ENCODE measurements at places on chromosomes 4 and X.
A peak's percentile ranks its signal among the peaks of the same experiment; 100 is the strongest.

DNA sequence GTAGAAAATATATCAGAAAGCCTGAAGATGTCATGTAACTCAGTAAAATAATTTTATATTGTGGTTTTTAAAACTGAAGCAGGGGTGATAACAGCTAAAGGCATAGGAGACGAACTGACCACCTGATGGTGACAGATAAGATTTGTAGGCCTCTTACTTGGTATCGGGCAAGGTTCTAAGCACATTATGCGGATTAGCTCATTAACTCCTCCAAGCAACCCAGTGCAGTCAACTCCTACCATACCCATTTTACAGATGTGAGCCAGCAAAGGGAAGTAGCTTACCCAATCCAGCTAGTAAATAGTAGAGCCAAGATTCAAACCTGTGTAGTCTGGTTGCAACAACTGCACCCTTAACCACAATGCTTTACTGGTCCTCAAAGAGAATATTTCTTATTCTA is 62.1 kb downstream of the CC2D2A start:
- DNase-seq, result peak; percentile 15

DNA sequence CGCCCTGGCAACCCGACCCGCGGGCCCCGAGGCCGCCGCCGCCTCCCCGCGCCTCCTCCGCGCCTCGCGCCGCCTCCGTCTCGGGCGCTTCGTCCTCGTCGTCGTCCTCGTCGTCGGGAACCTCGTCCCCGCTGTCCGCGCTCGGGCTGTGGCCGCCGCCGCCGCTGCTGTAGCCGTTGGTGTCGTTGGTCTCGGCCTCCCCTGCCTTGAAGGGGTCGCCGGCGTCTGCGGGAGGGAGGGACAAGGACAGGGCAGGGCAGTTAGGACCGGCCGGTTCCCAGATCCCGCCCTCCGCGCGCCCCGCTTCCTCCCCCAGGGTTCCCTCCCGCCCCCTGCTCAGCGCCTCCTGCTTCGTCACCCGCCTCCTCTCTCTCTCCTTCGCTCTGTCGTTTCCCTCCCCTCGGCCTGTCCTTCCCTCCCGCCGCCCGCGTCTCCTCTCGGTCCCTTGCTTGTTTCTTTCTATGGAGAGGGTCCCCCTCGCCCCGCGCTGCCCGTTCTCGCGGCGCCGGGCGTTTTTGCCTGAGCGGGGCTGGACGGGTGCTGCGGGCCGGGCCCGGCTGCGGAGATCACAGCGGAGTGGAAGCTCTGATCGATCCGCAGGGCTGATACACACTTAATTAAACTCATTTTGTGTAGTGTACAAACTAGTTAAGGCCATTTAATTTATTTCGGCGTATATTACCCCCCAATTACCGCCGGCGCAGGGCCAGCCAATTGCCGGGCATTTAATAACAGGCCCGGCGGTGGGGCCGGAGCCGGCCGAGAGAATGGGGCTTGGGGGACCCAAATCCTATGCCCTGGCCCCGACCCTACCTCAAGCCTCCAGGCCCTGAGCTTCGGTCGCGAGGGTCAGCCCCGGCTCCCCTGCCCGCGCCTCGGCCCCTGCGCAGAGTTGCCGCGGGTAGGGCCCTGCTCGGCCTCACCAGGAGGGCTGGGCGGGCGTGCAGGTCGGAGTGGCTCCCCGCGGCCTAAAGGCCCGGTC is 2.4 kb downstream of the NKX1-1 start:
- DNase-seq, result peak; percentile 27

DNA sequence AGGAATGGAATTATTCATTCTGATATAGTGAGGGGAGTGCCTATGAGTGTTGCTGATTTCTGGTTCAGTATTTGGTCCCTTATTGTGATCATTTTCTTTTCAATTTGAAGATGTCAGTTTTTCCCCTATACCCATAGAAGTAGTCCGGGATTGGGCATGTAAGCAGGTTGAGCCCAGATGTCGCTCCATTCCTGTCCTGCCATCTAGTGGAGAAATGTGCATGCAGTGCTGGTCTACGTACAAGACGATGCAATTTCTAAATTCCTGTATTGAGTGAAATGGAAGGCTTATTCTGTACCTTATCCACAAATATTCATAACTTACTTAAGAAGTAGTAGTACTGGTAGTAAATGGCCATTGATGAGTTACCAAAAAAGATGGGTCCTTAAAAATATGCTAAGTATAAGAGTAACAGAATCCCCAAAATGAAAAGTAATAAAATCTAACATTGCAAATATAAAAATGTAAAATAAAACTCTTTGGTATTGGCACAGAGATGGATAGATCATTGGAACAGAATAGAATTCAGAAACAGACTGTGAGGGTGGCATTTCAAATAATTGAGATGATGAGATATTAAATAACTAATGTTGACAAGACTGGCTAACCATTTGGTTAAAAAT is 60.9 kb downstream of the UGT8 start:
- peak; percentile 62 for DNase-seq

- peak; percentile 20 for DNase-seq
Observed at GRCh38 chr4:2964706-2965258, 1.4 kb downstream of the GRK4 start.

- peak; percentile 43 for DNase-seq
Observed at GRCh38 chr4:4990857-4991540, 28.3 kb downstream of the CYTL1 start.

DNA sequence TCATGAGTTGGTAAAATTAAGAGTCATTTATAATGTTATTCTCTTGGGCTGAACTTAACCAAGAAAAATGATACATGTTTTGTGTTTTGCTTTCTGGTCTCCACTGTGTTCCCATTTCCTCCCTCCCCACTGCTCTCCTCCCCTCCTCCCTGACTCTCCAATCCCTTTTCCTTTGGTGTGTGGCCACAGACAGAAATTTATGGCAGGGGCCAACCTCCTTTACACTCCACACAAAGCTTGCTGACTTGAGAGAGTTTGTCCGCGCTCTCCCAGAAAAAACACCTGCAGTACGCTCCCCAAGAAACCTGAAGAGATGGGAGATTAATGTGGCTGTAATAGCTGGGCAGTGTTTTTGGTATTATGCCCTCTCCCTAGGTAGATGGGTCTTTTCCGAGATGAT is 88.9 kb downstream of the ALPK1 start:
- no peak for DNase-seq

GRCh38 chr4:177519481-177520260 is 77.4 kb upstream of the AGA start:
- DNase-seq, result no peak

GRCh38 chrX:109890910-109891502 is 111.9 kb upstream of the TMEM164 start:
- peak; percentile 64 for DNase-seq

DNA sequence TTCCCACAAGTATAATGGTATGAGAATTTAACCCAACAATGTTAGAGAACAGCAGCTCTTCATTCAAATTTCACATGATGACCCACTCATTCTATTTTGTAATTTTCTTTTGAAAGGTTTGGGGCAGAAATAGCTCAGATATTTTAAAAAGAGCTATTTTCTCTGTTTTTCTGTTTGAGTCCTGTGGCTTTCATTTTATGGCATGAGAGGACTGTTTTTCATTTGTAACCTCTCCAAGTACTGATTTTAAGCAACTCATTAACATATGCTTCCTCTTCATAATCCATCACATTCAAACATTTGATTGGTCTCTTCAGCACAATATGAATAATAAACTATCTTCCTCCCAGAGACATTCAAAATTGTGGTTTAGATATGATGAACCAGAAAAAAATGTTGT is 129.0 kb upstream of the TEX13A start:
- no peak for DNase-seq

- DNase-seq, result no peak
Observed at GRCh38 chr4:123415576-123415975, 19.0 kb downstream of the SPRY1 start.

DNA sequence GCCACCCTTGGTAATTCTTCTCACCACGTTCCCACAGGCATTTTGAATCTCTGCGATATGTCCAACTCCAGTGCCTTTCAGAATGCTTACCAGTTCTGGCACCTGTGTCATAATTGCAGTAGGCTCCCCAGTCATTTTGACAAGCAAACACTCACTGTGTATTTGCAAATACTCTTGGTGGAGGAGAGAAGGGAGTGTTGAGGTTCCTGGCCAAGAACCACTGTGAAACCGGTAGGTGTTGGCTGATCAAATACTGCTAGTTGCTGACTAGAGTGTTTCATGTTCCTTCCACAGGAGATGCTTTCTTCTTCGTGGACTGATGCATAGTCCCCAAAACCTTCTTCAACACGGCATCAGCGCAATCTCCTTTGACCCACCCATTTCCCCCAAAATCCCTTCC is 16.0 kb upstream of the NLGN4X start:
- DNase-seq, result no peak

DNA sequence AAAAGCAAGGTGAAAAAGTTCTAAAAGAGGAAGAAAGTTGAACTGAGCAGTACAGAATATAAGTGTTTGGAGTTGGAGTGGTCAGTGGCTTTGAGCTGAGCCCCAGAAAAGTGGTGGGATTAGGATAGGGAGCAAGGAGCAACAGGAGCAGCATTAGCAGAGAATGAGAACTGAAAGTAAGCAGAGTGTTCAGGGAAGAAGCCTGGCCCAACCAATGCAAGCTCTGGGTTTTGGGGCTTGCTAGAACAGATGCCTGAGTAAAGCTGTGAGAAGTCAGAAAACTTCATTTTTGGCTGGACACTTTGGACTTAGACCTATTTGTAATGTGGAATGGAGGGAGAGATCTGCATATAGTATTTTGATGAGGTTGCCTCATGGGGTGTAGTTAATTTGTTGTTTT is 17.8 kb downstream of the JADE1 start:
- no peak for DNase-seq

DNA sequence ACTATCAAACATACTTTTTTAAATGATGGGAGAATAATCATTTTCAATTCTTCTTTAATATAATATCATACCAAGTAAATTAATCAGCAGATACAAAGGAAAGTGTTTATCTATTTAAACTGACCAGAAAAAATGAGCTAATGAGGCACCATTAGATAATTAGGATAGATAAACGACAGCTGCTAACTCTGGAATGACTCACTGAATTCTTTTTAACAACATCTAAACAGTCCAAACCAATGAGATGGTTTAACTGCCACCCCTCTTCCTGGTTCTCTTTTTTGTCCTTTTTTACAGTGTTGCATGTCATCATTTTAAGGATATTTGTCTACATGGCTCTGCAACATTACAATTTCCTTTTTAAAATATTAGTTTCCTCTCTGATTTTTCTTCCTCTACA is 41.6 kb downstream of the UNC5C start:
- DNase-seq, result no peak

DNA sequence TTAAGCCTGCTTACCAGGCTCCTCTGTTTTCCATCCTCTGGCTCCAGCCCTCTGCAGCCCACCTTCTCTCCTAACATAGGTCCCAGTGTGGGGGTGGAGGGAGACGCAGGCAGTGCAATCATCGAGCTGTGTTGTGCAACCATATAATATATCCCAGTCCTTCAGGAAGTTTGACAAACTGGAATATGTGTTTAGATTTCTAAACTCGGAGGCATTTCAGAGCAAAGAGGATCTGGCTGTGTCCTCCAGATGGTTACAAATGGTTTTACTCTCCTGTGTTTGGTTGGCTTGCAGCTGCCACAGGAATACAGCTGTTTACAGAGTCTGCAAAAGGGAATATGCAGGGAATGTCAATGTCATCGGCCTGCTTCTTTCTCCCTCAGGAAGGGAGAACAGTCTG is 195.3 kb upstream of the LNX1 start:
- DNase-seq, result no peak

Measured in common myeloid progenitor, CD34-positive (primary cell).